Hypothalamus (tissue), 51 donors: ENCODE measurements at places on chromosomes 12 and 14.

DNA sequence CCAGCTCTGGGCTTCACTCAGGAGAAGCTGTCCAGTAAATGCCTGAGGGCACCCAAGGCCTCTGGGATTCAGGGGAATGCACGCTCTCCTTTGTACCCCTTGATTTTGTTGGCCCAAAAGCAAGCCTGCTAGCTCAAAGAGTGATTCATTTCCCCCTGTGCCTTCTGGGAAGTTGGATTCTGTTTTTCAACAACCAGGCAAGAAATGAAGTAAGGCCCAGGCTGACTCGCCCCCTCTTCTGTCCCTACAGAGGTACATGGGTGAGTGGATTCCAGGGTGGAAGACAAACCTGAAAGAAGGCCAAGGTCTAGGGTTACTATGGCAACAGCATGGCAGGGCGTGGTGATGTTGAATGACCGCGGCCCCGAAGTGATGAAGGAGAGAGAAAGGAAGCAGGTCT, 9.3 kb upstream of the SERPINA5 start:
- no peak for DNase-seq

- no peak for DNase-seq
Measured at GRCh38 chr12:50222275-50222783, 55.2 kb upstream of the CERS5 start.

DNA sequence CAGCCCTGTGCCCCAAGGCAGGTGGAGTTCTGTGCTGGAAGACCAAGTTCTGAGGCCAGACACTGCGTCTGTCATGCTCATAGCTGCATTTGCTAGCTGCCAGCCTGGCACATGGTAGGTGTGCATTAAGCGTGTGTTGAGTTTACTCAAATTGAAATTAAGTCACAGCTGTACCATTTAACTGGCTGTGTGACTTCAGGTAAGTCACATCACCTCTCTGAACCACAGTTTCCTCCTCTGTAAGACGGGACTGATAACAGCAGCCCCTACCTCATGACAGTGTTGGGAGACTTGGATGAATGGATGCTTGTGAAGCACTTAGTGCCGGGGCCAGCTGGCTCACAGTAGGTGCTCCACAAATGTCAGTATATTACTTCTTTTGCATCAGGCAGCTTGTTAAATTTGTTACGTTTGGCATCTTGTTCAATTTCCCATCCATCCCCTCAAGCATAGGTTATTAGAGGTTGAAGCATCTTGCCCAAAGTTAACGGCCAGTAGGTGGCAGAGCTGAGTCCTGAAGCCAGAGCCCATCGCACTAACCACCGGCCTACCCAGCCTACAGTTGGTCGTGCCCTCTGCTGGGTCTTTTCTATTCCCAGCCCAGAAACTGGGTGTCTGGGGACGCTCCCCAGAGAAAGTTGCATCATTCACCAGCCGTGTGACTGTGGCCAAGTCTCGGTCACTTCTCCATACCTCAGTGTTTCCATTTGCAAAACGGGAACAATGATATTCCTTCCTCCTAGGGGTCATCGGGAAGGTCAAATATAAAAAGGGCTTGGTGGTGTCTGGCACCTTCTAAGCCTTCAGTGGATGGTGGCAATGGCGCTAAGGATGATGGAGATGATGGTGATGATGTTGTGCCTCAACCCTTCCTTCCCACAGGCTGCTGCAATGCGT, 4.5 kb downstream of the DAO start:
- no peak for DNase-seq

GRCh38 chr14:40757376-40757950, 849.2 kb upstream of the LRFN5 start:
- DNase-seq: no peak

DNA sequence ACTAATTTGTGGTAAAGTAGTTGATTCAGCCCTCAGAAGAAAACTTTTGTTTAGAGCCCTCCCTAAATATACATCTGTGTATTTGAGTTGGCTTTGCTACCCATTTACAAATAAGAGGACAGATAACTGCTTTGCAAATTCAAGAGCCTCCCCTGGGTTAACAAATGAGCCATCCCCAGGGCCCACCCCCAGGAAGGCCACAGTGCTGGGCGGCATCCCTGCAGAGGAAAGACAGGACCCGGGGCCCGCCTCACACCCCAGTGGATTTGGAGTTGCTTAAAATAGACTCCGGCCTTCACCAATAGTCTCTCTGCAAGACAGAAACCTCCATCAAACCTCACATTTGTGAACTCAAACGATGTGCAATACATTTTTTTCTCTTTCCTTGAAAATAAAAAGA, 2.7 kb downstream of the FZD10 start:
- DNase-seq: no peak

- DNase-seq: no peak
Measured at GRCh38 chr12:121423253-121423652, 23.3 kb downstream of the RNF34 start.

- no peak for DNase-seq
Measured at GRCh38 chr12:12217018-12217359, 49.9 kb downstream of the LRP6 start.

- no peak for DNase-seq
Measured at GRCh38 chr12:97951717-97952116, 489.1 kb downstream of the RMST start.

DNA sequence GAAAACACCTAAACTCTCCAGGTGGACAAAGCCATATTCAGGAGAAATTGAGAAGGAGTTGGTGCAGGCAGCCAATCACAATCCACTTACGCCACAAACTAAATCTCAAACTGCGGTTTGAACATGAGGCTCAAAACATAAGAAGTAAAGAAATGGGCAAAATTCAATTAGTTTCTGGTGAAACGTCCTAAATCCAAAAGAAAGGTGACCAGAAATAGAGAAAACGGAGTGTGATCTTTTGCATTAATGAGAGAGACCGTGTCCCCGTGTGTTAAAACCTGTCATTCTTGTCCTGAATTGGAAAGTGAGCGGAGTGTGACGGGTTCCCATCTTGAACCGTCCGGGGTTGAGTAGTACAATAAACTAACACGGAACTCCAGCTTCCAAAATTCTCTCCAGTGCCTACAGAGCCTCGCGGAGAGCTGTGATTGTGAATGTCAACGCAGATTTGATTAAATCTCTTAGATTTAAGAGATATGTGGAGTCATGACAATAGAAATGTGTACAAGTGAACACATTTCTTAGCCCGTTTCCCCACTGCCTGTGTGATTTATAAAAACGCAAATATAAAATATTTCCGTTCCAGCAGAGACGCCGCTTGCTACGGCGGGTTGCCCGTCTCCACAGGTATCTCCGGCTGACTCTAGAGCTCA, 595 bp upstream of the METAP2 start:
- peak; percentile 2 for DNase-seq

DNA sequence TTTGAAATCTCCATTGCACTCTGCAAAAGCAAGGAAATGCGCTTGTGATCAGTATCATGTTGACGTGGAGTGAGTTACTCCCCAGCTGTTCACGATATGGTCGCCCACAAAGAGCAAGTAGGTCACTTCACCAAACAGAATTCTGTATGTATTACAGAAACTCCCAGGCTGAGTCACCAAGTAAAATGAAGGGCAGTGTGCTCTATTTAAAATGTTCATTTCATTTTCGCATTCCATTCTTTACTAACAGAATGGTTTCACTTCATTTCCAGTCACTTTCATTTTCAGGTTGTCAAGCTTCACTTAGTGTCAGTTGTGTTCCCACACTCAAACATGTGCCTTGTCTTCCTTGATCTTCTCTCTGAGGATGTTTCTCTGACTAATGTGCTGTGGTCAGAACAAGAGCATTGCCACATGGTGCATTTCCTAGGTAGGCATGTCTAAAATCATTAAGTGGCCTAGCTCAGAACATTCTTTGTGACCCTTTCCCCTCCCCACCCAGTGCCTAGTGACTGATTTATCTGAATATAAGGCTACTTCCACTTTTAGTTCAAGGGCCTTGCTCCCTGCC, 391.2 kb downstream of the RAD51B start:
- DNase-seq: no peak

DNA sequence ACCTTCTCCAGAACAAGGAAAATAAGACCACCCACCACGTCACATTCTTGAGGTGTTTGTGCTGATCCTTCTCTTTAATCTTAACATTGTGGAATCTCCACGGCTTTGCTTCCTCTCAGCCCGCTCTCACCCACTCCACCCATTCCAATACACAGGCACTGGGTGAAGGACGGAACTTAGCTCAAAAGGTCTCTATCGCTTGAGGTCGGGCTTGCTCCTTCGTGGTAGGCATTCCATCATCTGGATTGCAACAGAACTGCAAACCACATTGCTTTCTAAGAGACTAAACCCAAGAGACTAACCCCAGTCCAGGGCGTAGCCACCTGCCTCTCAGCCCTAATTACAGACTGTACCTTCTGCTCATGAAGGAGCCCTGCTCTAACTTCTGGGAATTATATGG, 24.0 kb upstream of the MDM2 start:
- no peak for DNase-seq

DNA sequence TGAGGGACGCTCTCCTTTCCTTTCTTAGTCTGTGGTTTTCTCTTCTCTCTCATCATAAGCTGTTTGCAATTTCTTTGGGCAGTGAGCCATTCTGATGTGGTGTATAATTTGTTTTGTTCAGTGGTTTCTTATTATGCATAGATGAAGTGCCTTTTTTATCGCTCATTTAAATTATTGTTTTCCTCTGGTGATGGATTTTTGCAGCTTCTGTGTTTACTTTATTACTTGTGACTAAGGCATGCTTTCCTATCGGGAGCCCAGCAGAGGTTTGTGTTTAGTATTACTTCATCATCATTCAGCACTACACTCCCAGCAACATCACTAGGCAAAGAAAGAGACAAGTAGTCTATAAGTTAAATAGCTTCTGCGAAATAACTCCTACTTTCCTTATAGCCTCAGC, 586.6 kb upstream of the NOVA1 start:
- no peak for DNase-seq

DNA sequence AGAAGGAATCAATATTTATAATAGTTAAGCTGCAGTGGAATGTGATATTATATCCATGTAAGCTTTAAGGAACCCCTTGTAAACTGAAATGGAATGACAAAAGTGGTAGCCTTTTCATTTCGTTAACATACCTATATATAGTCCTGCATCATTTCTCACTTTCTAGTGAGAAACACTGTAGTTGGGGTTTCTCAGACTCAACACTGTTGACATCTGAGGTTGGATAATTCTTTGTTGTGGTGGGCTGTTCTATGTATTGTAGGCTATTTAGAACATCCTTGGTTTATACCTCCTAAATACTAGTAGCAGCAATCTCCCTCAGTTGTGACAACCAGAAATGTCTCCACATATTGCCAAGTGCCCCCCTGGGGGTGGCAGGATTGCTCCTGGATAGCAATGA, 79.1 kb downstream of the RAD52 start:
- no peak for DNase-seq

GRCh38 chr14:69154779-69155178, 1.9 kb upstream of the DCAF5 start:
- DNase-seq: no peak

DNA sequence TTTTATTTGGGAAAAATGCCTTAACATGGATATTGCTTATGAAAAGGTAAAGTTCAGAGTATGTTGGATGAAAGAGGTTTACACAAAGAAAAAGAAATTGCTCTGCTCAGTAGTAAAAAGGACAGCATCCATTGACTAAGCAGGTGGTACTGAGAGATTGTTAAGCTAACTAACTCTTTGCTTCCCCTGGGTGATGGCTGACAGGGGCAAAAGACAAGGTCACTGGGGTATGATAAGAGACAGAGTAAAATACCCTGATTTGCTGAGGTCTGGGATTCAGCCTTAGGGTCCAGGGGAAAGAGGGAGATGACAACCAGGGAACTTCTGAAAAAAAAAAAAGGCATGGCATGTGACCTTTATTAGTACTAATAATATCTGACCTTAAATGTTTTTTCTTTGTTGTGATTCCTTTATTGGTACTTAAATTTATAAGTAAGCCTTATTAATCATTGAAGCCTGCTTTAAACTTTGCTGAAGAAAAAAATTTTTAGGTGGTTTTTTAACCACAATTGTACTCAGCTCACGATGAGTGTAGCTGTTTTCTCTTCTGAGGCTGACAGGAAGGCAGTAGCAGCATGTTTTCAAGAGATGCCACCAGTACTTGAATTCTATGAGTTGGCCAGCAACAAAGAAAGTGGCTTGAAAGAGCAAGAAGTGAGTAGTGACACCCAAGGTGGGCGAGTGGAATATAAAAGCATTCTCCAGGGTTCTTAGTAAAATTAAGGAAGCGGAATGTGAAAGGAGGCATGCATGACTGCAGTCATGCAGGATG, 43.7 kb upstream of the KITLG start:
- no peak for DNase-seq

DNA sequence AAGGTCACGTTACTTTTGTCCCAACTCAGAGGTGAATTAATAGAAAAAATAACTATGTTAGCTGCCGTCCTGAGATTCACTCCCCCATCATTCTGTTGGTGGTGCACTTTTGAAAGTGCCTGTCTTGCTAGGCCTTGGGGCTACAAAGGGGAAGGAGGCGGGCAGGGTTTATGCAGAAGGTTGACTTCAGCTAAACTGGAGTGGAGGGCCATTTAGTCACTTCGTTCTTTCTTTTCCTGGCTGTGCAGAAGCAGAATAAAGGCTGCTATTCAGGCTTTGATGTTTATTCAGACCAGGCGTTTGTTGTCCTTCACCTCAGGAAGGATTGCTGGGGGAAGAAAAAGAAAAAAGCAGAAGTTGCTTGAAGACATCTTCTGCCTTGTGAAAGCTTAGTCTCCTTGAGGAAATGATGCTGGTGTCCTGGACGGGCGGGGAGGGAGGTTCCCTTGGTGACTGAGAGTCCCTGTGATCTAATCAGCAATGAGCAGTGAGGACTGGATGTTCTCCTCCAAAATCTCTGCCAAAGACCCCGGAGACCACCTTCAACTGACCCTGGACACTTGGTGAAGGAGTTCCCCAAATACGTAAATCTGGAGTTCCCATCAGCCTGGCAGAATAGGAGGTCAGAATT, 4.0 kb downstream of the GLT1D1 start:
- no peak for DNase-seq

- no peak for DNase-seq
Measured at GRCh38 chr12:117438809-117439208, 77.4 kb upstream of the NOS1 start.

GRCh38 chr12:124829708-124830304, 33.9 kb downstream of the SCARB1 start:
- no peak for DNase-seq

DNA sequence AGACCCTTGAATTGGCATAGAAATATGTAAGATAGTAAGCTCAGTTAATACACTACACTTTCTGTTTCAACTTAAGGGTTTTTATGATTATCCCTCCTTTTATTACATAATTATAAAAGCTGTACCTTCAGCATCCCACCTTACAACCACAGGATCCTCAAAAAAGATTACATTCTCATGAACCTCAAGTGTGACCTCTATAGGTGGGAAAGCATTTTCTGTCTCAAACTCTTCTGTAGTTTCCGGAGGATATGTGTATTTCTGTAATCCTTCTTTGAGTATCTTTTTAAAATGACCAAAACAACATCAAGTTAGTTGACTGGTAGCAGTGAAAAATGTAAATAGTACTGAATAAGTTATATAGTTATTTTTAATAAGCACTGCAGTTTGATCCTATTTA, 75.9 kb downstream of the DNAI7 start:
- no peak for DNase-seq

DNA sequence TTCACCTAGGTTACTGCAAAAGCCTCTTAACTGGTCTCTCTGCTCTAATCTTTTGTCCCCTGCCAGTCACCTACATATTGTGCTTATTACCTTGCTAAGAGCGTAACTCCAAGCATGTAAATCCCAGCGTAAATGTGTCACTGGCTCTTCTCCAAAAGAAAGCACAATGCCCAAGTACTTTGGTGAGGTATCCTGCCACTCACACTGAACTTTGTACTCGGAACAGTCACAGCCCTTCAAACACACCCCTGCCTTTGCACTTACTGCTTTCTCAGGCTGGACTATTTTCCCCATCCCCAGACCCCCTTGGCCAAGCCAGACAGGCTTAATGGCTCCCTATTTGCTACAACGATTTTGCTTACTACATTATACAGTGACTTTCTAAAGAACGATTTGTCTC, 31.7 kb downstream of the GALNT4 start:
- DNase-seq: no peak
